ENCODE measurements at places on chromosomes 4 and X.
A peak's percentile ranks its signal among the peaks of the same experiment; 100 is the strongest.

DNA sequence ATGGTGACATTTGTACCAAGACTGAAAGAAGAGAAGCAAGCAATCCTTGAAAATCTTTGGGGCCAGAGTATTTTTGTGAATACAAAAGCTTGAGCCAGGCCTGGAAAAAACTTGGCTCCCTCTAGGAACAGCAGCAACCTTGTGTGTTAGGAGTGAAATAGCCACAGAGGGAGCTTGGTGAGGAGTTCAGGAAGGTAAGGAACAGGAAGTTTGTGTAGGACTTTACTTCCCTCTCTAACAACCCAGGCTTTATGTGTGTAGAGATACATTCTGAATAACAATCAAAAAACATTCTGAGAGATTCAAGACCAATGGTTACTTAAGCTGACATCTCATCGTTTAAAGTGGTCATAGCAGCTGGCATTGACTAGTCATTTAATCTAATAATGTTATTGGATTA, 668.5 kb downstream of the PCDH18 start:
- no peak for DNase-seq

- no peak for DNase-seq
Observed at GRCh38 chr4:108796173-108796572, 33.3 kb upstream of the ETNPPL start.

DNA sequence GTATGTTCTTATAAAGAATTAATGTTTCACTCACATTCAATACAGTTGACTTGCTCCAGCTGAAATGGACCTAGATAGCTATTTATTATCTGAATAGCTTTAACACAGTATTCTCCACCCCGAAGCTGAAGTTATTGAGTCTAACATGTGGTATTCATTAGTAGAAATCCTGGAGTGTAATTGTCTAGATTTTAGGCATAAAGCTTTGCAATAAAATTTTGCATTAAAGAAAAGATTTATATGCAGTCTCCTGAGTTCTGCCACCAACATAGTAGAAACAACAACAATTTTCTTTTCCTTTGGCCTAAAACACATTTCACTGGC, 90.2 kb upstream of the DCLK2 start:
- DNase-seq: no peak

- no peak for DNase-seq
Observed at GRCh38 chr4:10524196-10524833, 67.1 kb upstream of the ZNF518B start.

DNA sequence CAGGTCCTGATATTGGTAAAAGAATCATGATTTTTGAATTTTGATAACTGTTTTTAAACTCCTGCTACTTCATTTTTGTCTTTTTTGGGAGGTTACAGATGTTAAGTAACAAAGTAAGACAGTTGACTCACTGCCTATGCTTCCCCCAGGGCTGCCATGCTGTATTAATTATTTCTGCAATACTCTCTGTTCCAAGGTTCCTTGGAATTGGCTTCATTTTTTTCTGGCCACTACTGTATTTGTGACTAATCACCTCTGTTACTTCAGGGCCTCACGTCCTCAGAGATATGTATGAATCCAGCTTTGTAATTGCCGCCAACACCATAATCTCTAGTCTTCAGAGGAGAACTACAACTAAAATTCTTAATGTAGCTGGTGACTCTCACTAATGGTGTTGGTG, 1729.3 kb downstream of the C4orf33 start:
- no peak for DNase-seq

DNA sequence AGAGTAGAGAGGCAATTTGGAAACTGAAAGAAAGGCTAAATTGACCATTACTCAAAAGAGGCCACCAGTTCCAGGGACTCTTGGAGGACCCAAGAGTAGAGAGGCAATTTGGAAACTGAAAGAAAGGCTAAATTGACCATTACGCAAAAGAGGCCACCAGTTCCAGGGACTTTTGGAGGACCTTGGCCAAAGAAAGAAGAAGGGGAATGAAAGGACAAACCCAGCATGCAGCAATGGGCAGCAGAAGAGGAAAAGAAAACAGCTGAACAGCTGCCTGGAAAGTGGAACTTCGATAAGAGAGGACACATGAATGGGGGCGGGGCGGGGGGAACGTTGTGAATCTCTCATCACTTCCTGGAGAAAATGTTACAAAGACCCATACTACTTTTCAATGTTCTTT, 80.8 kb downstream of the PALLD start:
- DNase-seq: no peak

- DNase-seq: no peak
Observed at GRCh38 chrX:19725641-19726040, 161.8 kb downstream of the SH3KBP1 start.

DNA sequence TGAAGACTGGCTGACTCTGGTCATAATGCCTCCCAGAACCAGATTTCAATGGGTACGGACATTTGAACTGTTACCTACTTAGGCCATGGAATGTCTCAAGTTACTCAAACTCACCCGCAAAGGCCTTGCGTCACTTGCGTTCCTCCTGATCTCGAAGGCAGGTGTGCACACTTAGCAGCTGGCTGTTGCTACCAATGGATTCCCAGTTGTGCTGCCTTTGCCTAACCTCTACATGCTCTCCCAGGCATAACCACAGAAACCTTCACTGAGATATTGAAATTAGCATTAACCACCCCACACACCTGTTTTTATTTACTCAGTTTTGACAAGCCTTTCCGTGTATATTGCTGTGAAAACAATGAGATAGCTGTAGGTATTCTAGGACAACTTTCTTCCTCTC, 2.8 kb downstream of the ERVMER34-1 start:
- no peak for DNase-seq

- no peak for DNase-seq
Observed at GRCh38 chrX:150372280-150372679, 9.2 kb downstream of the MAMLD1 start.

GRCh38 chr4:124414276-124415040, 298.1 kb downstream of the ANKRD50 start:
- no peak for DNase-seq

GRCh38 chr4:57490520-57491255, 380.5 kb upstream of the IGFBP7 start:
- DNase-seq: no peak

- DNase-seq: no peak
Observed at GRCh38 chr4:15995826-15996225, 32.9 kb upstream of the FGFBP2 start.

DNA sequence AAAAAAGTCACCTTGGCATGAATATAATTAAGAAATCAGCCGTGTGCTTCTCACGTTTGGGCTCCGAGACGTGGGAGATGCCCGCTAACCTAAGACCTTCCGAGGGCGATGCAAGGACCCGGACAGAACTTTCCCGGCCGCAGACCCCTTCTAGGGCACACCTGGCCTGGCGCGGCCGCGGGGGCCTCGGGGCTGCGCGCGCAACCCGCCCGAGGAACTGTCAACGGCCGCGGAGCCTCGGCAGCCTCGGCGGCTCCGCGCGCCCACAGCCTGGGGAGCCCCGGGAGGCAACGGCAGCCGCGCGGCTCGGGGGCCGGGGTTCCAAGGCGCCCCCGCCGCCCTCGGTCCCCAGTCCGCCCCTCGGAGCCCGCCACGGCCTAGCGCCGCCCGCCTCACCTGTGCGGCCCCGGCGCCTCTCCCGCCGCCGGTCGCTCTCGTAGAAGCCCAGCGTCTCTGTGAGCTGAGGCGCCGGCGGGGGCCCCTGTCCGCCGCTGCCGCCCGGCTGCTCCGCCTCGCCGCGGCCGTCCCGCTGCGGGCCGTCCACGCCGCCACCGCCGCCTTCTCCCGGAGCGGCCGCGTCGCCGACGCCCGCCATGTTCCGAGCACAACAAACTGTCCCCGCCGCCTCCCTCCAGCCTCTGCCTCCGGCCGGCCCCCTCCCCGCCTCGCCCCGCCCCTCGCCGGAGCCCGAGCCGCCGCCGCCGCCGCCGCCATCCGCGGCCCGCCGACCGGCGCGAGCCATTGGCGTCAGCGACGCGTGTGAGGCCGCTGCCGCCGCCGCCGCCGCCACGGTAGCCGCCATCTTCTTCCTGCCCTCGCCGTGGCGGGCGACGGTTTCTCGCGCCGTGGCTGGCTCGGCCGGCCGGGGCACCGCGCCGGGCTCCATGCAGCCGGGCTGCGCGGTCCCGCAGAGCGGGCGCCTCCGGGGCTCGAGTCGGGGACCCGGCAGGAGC, at the start of gene TAPT1:
TSS of gene TAPT1 (minus strand) at position 609 of the 953 bp plus-strand sequence. CDS start at position 595, 14 bp downstream.
- DNase-seq: peak; percentile 58

- DNase-seq: no peak
Observed at GRCh38 chrX:96861218-96861617, 22.5 kb upstream of the RPA4 start.

DNA sequence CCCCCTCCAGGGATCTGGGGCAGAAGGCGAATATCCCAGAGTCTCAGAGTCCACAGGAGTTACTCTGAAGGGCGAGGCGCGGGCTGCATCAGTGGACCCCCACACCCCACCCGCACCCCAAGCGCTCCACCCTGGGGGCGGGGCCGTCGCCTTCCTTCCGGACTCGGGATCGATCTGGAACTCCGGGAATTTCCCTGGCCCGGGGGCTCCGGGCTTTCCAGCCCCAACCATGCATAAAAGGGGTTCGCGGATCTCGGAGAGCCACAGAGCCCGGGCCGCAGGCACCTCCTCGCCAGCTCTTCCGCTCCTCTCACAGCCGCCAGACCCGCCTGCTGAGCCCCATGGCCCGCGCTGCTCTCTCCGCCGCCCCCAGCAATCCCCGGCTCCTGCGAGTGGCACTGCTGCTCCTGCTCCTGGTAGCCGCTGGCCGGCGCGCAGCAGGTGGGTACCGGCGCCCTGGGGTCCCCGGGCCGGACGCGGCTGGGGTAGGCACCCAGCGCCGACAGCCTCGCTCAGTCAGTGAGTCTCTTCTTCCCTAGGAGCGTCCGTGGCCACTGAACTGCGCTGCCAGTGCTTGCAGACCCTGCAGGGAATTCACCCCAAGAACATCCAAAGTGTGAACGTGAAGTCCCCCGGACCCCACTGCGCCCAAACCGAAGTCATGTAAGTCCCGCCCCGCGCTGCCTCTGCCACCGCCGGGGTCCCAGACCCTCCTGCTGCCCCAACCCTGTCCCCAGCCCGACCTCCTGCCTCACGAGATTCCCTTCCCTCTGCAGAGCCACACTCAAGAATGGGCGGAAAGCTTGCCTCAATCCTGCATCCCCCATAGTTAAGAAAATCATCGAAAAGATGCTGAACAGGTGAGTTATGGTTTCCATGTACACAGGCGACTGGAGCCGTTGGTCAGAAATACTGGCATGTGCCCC, at the start of gene CXCL1:
TSS of gene CXCL1 (plus strand) at position 264 of the 926 bp plus-strand sequence. CDS start at position 342, 78 bp downstream.
- no peak for DNase-seq

All from stimulated activated CD8-positive, alpha-beta memory T cell treated with anti-CD3 and anti-CD28 coated beads, Interleukin-4, amount 100 ng/mL, for 1 hour (primary cell).